CD4-positive, alpha-beta T cell treated with Interleukin-10 for 1 hour (primary cell): ENCODE measurements at places on chromosomes 11 and 22.
A peak's percentile ranks its signal among the peaks of the same experiment; 100 is the strongest.

DNA sequence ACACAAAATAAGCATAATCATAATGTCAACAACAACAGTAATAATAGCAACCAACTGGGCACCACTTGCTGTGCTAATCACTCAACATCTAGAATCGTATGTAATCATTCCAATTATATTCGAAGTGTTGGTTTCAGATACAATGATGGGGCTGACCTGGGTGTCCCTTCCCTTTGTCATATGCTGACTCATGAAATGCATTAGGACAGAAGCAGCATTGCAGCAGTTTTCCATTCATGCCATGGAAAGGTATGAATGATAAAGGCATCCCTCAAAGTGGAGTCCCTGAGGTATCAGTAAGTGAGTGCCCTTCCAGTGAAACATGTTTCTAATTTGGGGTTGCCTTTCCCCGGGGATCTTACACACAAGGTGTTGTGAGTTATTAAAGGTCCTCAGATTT lies 46.3 kb upstream of the ANO3 start:
- no peak for DNase-seq

DNA sequence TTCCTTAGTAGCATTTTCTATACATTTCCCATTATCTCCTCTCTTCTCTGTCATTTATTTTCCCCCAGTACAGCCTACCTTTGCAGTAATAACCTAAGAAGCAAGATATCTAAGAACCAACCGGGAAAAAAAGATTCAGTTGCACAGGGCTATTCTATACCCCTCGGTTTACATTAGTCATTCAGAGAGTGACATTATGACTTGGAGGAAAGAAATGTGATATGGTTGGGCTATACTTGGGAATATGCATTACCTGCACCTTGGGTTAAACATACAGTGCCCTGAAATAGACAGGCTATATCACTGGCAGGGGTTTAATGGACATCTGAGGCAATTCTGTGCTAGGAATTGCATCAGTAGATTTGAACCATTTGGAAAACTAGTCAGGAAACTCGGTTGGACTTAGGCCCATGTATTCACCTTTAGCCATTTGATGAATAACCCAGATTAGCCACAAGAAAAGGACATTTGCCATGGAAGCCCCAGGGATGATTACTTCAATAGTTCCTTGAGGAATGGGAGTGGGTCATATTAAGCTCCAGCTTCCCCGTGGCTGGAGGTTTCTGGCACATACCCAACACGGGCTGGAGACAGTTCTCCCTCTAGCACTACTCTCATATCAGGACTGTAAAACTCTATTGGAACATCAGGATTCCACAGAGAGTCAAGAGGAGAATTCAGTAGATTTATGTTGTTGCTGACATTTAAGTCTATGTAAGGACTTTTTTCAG lies 973.2 kb downstream of the NTM start:
- DNase-seq, result no peak

- DNase-seq, result no peak
These were observed 270.6 kb downstream of the FAT3 start for GRCh38 chr11:92495107-92495793.

DNA sequence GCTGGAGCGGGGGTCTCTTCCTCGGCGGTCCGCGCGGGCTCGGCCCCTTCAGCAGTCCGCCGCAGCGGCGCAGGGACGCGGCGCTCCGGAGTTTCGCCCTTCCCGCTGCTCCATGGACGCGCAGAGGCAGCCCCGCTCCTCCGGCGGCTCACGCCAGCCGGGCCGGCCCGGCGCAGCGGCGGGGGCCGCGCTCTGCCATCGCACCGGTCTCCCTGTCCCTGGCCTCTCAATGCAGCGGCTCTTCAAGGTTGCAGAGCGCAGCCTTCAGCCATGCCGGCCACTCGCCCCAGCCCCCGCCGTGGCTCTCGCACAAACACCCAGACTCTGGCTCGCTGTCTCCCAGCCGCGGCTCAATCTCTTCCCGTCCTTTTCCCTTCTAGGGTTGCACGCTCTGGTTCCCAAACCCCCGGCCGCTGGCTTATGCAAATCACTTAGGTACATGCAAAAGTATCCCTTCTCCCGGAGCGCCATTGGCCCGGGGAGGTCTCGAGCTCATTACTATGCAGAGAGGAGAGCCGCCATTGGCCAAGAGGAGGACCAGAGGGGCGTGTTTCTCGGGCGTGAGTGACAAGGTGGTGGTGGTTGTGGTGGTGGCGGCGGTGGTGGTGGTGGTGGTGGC lies at the start of gene LGR4:
Gene LGR4, minus strand, starts transcription at position 393 of the 619 bp plus-strand sequence. CDS start 488 bp downstream, outside the sequence.
- DNase-seq, result peak; percentile 77

- DNase-seq, result no peak
These were observed 40.1 kb upstream of the TOLLIP start for GRCh38 chr11:1349327-1350041.

DNA sequence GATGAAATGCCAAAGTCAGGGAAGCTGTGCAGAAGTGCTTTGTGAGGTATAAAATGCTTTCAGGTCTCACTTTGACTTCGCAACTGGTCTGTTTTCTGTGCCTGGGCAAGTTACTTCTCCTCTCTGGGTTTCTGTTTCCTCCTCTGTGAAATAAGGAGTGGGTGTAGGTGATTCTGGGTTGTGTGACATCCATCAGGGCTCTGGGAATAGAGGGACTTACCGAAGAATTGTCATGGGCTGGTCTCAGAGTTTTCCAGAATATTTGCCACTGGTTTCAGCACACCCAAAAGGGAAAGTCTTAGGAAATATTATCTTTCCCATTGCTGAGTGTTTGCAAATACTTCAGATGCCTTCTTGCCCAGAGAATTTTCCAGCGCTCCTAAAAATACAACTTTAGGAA lies 118.4 kb downstream of the KIAA1671 start:
- no peak for DNase-seq

- DNase-seq, result peak; percentile 46
These were observed 29.2 kb downstream of the PDGFB start for GRCh38 chr22:39215426-39216142.

DNA sequence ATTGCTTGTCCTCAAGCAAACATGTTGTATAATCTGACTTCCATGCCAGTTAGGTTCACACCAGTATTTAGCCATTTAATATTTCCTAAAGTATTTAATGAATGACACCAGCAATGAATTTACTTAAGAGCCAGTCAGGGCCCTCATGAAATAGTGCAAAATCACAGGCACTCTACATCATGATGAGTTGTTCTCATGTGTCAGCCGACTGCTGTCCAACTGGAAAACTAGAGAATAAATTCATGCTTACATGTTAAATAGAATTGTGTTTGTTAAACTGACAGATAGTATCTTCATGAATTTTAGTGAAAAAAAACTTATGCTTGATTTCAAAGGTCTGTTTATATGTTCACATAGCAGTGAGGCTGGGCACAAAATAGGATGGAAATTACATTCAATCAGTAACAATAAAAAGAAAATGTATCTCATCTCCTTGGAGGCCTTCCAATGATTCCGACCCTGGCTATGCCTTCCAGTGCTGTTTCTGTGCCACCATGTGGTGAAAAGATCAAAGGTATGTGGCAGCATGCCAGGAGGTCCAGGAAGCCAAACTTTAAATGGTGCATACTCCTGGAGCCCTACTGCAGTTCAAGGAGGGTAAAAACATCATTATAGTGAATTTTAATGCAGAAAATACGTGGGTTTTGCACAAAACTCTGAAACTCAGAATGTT lies 45.2 kb downstream of the CTSC start:
- DNase-seq, result no peak

DNA sequence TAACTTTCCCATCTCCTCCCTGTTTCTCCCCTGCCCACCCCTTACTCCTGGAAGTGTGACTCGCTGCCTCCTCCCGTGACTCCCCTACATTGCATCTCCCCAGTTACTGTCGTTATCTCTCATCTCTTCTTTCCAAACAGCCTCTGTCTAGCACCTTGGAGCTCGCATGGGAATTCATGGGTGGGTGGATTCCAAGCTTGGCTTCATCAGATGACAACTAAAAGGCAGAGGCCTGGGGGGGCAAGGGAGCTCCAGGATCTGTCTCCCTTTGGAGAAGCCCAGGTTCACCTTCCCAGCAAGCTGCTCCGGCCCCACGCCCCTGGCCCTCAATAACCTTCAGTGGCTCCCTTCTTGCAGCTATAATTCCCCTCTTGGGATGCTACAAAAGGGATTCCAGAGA lies 6.9 kb upstream of the CCND1 start:
- DNase-seq, result no peak

DNA sequence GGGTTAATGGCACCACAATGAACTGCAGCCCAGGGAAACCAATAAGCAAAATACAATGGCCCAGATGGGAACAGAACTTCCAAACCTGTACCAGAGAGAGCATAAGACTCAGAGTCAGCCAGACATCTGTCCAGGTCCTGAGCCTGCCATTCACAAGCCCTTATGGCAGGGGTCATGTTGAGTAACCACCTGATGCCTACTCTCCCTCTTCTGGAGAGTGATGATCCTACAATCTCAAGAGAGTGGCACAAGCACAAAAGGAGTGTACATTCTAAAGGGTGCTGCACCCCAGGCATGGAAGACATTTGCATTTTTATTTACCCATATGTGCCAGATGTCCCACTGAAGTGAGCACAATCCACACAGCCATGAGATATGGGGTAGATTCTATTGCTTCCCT lies 10.6 kb downstream of the TENM4 start:
- no peak for DNase-seq

DNA sequence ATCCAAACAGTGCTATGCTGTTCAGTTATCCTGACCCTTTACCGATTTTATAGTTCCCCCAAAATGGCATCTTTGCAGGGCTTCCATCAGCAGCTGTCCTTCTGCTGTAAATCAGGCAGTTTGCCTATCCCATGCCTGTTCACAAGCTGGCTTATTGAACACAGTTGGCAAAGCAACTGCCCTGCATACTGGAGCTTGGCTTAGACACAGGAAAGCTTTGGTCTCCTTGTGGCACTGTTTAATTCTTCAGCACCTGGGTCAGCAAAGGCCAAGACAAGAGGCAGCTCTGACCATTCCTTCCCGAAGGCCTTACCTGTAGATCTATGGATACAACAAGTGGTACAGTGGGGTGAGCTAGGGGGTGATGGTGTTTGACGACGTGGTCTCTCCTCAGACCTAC lies 32.2 kb downstream of the TSPAN18 start:
- DNase-seq, result no peak

- DNase-seq, result peak; percentile 63
These were observed 4.5 kb downstream of the GAS2L1 start for GRCh38 chr22:29310863-29311339.

DNA sequence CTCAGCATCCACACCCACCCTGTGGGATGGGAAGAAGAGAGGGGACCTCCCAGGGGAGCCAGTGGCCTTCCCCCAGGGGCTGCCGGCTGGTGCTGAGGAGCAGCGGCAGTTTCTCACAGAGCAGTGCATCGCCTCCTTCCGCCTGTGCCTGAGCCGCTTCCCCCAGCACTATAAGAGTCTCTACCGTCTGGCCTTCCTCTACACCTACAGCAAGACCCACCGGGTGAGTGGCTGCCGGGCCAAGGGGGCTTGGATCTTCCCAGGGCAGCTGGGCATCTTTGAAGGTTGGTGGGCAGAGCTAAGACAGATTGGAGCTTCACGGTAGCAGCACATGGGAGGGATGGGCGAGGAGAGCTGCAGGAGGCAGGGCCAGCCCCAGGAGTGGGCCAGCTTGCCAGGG lies 61.8 kb upstream of the SUSD2 start:
- no peak for DNase-seq

DNA sequence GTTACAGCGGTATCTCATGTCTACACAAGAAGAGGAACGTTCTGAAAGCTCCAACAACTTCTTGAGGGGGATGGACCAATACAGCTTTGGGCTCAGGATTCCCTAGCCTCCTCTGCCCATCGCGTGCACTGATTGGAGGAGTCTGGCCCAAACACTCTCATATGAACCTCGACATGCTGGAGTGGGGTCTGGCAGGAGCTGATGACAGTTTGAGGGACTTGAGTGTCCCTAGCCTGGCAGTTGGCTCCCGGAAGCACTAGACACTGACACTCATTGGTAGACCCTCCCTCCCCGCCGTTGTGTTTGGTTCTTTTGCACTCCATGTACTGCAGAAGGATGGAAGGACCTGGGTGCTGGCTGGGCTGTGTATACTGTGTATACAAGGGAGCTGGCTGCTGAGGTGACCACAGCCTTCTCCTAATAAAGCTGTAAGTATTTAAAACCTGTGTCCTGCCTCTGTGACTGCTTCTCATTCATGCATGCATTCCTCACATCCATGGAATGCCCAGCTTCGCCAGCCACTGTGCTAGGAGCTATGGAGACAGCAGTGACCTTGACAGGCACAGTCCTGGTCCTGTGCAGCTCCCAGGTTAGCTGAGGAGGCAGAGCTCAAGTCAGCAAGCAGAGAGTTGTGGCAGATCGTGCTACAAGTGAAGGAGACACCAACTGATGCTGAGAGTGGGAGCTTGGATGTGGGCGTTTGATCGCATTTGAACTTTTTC lies 27.9 kb downstream of the ADAMTS15 start:
- DNase-seq, result no peak
